ENCODE measurements at places on chromosomes 2 and 18.

DNA sequence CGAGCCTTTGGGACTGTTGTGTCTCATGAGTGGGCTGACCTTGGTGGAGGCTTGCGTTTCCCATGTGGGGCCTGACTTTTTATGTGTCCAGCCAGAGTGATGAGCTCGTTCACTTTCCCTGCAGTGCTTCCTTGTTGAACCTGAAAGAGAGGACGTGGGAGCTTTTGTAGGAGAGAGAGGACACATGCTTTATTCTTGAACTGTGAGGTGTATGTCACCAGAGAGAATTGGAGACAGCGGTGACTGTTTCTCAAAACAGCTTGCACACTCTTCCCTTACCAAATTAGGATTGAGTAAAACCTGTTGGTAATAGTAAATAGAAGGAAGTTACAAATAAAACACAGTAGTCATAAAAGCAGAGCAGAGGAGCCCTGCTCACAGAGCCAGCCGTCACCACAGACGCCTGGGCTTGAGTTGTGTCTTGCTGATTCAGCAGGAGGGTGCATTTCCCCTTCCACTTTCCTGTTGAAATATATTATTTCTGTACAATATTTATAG, 60.7 kb downstream of the INPP4A start:
- no peak for DNase-seq

GRCh38 chr2:30867385-30867784, 60.1 kb upstream of the CAPN13 start:
- DNase-seq: no peak

- no peak for DNase-seq
Observed at GRCh38 chr2:240921995-240922244, 15.8 kb downstream of the CROCC2 start.

- DNase-seq: no peak
Observed at GRCh38 chr2:58065248-58065647, 18.6 kb downstream of the VRK2 start.

DNA sequence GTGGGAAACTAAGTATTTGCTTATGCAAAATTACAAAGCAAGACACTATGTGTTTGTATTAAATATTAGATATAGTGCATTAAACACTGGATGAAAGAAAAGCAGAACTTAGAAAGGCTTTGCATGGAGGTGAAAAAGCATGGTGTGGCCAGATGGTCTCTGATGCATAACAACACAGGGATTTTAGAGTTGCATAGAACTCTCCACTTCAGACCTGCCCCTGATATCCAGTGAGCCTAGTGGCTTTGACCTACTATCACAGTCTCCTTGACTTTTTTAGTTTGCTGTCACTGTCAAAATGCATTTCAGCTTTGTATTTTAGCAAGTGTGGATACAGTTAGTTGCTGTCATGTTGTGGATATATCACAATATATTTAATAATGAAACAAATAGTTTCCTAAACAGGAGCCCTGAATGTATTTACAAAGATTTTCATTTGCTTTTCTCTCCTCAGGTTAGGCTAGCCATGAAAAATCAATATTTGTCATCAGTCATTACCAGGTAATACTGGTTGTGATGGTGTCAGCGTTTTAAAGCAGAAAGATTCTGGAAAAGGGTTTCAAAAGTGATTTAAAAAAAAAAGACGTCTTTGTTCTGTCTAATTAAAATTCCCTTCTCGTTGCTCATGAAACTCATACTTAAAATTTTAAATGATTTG, 5.2 kb downstream of the CSRNP3 start:
- DNase-seq: no peak

- DNase-seq: no peak
Observed at GRCh38 chr2:156935616-156936015, 321.9 kb upstream of the GALNT5 start.

- DNase-seq: no peak
Observed at GRCh38 chr2:30382162-30382783, 64.8 kb upstream of the LCLAT1 start.

DNA sequence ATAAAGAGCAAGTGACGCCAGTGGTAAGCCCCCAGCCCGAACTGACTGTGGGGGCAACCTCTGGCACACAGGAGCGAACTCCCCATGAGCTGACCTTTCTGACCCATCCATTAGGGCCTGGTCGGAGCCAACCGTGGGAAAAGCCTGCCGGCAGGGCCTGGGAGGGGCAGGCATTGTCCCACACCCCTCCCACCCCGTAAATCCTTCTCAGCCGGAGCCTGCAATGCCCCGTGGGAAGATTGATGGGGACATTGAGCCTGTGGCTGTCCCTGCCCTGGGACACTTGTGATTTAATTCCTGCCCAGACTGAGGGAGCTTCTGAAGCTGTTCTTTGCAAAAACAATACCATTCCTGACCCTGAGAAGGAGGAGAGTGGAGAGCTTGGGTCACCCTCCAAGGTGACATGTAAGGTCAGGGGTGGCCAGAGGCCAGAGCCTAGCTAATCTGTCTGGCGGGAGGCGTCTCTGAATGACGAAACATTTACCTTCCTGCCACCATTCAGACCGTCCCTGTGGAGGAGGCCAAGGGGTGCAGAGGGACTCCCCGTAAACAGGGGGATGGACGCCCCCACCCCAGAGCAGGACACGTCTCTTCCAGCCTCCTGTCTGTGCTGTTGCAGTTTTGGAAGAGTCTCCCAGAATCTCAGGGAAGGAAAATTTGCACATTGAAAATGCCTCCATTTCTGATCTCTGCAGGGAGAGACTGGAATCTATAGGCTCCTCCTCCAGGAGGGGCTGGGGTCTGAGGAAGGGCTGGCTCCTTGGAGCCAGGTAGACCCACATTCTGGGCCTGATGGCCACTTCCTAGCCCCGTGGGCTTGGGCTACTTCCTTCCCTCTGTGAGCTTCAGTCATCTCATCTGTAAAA, 51.2 kb upstream of the HS6ST1 start:
- no peak for DNase-seq

DNA sequence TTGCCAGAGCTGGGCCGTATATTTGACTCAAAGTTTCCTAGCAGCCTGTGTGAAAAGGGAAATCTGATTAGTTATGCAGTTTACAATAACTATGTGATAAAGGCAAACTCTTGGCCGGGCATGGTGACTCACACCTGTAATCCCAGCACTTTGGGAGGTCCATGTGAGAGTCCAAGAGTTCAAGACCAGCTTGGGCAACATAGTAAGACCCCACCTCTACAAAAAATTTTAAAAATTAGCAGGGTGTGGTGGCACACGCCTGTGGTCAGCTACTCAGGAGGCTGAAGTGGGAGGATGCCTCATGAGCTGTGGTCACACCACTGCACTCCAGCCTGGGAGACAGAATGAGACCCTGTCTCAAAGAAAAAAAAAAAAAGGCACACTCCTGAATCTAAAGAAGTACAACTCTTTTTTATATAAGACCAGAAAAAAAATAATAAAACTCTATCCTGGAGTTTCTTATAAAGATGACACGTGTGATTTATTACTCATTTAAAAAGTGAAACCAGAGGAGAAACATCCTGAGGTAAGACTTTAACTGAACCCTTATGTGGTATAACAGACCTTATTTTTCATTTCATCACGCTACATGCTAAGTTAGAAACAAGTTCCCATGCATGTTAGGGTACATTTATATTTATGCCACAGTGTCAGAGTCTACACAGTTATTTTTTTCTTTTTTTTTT, 32.6 kb upstream of the KCMF1 start:
- no peak for DNase-seq

DNA sequence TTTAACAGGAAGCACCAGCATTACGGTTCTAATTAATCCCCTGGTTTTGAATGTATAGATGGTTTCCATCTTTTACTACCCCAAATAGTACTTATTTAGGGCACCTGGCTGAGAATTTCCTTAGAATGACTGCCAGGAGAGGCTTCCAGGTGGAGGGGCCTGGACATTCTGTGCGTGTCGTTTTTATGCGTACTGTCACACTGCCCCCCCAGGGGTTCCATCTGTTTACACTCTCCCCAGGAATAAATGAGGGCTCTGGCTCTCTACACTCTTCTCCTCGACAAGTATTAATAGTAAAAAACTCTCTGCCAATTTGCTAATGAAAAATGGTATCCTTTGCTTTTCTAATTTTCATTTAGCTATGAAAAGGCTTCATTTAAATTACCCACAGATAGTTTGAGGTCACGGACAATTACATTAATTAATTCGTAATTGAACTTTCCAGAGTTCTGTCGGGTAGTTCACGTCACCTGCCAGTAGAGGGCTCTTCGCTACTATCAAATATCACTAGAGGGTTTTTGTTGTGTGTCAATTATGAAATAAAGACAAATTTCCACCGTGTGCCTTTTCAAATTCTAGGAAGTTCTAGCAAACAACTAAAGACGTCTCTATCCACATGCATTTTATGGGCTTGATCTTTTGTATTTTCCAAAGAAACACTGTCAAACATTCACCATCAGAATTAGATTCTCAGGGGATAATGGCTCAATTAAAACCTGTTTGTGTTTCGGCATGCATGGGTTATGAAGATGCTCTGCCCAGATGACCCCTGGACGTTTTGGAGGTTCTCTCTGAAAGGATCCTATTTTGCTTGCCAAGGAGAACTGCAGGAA, 88.8 kb upstream of the ASB18 start:
- no peak for DNase-seq

GRCh38 chr2:238963161-238963970, 115.5 kb downstream of the TWIST2 start:
- DNase-seq: no peak

DNA sequence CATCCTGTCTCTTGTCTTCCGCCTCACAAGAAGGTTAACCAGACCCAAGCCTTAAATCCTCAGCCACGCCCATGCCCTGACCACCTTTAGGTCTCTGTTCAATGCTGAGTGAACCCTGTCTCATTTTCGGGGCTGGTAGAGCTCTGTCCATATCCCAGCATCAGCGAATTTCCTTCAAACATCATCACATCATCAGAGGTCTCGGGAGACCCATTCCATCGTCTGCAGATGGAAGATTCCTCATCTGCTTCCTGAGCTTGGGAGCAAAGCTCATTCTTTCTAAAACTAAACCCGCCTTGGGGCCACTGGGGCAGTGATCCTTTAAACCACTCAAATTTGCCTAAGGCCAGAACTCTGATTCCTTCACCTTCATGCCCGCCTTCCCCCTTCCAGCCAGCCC, 173.7 kb downstream of the TTC32 start:
- DNase-seq: no peak

- no peak for DNase-seq
Observed at GRCh38 chr2:128311216-128311754, 7.4 kb downstream of the HS6ST1 start.

DNA sequence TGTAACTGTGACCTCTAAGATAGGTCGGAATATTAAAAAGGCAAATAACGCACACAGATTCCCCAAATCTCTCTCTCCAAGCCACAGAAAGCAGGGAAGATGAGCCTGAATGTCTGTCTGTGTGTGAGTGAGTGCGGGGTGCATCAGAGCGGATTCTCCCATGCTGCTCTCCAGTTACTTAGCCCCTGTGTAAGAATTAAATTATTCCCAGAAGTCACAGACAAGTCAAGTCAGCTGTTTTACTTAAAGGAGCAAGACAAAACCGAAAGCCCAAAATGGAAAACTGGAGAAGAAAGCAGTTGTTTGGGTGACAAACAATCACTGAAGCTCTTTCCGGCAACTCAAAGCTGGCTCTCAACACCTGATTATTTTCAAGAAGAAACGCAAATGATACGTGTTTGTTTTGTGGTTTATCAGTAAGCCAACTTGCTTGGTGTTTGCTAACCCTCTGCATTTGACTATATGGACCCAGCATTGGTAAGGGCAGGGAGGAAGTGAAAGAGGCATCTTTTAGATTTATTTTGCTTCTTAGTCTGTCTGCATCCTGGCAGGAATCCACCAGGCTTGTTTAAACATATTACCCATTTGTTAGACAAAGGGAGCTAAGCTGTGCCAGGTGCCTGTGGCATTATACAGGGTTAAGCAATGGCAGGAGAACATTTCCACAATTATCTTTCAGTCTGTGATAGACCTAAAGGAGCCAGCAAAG, 121.5 kb upstream of the CREB1 start:
- DNase-seq: no peak

- no peak for DNase-seq
Observed at GRCh38 chr2:235501673-235502031, 7.8 kb downstream of the AGAP1 start.

DNA sequence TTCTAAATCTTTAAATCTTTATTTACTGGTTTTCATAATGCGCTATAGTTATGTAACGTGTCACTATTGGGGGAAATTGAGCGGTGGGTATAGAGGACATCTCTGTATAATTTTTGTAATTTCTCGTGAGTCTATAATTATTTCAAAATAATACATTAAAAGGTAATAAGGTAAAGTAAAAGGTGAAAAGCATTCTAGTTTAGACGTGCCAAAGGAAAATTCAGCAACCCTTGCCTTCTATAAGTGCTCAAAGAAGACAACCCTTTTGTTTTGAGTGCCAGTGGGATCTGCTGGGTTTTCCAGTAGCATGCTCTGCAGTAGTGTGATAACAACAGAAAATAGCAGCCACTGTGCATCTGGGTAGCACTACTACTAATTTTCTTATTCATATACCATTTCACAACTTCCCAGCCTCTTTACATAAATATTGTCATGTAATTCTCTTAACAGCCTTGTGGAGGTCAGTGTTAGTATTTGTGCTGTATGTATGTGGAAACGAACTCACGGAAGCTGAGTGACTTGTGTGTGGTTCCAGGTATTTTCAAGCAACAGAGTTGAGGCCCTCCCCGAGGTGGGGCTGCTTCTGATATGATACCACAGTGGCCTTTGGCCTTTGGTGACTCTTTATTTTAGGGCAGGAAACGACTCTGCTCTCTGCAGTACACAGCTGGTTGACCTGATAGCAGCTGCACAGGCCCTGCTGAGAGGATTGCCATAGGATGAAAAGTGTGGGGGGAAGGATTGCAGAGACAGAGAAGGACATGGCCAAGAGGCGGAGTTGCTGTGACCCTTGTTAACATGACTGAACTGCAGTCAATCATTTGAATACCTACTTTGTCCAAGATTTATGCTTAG, 104.5 kb downstream of the TDRD15 start:
- DNase-seq: no peak

DNA sequence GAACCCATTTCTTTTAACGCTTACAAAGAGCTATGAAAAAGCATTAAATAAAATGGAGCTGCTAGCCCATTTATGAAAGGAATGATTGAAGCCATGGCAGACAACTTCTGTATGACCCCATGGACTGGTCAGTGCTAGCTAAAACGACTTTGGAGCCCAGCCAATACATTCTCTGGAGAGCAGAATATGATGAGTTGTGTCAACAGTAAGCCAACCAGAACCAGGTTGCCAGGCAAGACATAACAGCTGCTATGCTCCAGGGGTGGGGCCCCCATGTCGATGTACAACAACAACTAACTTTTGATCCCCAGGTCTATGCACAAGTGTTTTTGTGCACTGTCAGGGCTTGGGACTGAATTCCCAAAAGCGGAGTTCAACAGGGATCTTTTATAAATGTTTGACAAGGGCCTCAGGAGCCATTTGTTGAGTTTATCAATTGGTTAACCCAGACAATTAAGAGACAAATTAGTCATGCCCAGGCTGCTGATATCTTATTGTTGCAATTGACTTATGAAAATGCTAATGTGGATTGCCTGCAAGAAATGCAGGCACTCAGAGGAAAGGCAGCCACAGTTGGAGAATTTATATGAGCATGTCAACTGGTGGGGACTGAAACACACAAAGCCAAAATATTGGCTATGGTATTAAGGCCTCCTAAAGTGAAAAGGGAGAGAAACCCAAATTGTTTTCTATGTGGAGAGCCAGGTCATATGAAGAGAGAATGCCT, 64.6 kb upstream of the MYO3B start:
- no peak for DNase-seq
